ENCODE measurements at places on chromosomes 5 and 9.

DNA sequence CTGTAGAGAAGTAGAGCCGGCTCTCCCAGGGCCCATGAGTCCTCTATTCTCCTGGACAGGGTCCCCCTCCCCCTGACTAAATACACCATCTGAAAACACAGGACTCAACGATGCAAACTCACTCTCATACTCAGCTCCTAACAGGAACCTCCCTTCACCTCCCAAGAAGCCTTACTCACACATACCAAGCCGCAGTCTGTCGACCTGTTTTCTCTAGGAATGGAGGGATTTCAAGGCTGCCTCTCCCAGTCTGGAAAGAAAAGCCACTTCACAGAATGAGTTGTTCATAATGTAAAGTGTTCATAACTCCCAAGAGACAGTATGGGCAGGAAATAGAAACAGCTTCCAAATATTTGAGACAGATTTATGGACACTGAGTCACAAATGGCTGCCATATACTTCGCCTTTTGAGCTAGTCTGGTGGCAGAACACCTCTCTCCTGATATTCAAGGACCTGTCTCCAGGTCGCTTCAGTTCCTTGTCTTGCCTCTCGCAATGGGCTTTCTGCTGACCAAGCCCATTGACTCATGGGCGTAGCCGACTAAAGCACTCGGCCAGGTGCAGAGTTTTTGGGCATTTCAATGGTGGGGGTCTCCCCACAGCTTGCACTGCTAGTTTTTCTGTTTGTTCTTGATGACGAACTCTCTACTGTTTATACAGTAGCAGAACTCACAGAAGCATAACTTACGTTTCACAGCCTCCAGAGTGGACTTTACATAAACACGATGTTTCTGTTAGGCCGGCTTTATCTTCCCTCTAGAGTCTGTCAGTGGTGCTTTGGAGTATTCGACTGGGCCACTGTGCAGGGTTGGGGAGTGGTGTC lies 25.0 kb upstream of the IL17B start:
- DNase-seq: peak; percentile 96

- peak; percentile 13 for DNase-seq
Measured at GRCh38 chr5:40240111-40240510, 439.6 kb upstream of the PTGER4 start.

DNA sequence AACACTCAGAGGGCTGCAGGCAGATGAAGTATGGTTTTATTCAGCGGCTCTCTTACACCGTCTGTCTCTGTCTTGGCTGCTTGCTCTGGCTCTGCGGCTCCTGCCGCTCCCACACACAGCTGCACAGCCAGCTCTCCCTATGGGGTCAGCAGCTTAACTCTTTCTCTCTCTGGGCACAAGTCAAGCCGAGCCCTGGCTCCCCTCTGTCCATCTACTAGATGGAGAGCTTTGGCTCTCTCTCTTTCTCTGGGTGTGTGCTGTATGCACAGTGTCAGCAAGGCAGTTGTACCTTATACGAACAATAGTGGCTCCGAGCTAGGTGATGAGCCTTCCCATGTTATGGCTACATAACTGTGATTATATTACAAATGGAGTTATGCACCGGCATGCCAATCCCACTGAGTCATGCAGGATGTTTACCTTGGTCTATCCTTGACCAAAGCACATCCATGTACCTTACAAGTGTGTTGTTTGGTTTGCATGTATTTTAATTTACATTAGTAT lies 19.3 kb upstream of the PPP2CA start:
- peak; percentile 92 for DNase-seq

DNA sequence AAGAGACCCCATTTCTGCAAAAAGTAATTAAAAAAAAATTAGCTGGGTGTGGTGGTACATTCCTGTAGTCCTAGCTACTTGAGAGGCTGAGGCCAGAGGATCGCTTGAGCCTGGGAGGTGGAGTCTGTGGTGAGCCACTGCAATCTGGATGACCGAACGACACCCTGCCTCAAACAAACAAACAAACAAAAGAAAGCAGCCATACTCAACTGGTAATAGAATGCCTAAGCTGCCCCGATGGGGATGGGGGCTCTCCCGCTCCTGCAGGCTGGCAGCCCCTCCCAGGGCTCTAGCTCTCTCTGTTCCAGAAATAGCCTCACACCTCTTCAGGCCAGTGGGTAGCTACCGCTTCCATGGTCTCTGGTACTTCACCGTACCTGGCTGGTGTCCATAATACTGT lies 241.8 kb downstream of the FANCC start:
- DNase-seq: no peak

GRCh38 chr9:114888607-114889006 lies 41.8 kb downstream of the TNFSF8 start:
- peak; percentile 29 for DNase-seq

DNA sequence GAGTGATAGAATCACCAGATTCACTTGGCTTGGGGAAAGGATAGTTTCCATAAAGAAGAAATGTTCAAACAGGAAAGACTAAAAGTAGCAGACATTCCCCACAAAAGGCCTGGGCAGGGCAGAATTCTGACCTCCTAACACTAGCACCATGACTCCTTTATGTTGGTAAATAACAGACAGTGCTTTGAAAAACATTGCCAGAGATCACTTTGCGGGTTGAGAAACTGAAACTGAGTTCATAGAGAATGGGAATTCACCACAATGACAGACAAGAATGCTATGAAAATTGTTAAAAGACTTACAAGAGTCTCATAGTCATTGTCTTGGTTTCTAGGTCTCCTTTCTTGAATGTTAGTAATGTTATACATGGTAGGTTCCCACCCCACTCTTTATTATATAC lies 172.5 kb upstream of the GLRA1 start:
- DNase-seq: no peak

- peak; percentile 98 for DNase-seq
Measured at GRCh38 chr9:16509997-16510396, 360.5 kb downstream of the BNC2 start.

- no peak for DNase-seq
Measured at GRCh38 chr5:77924081-77924480, 147.9 kb upstream of the TBCA start.

- DNase-seq: peak; percentile 90
Measured at GRCh38 chr9:28808042-28808441, 1234.8 kb upstream of the C9orf72 start.

DNA sequence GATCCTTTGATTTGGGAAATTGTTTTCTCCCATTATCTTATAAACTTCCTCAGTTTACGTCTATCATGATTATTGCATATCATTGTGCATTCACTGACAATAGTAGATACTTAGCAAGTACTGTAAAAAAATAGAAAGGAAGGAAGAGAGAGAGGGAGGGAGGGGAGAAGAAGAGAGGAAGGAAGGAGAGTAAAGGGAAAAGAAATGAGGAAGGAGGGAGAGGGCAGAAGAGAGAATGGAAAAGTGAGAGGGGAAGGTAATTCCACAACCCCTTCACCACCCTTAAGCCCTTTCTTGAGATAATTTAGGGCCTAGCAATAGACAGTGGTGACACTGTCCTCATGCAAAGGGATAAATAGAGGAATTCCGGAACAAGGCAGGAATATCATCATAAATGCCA lies 64.4 kb downstream of the NFIB start:
- DNase-seq: no peak

- no peak for DNase-seq
Measured at GRCh38 chr5:82487131-82487530, 209.0 kb upstream of the RPS23 start.

DNA sequence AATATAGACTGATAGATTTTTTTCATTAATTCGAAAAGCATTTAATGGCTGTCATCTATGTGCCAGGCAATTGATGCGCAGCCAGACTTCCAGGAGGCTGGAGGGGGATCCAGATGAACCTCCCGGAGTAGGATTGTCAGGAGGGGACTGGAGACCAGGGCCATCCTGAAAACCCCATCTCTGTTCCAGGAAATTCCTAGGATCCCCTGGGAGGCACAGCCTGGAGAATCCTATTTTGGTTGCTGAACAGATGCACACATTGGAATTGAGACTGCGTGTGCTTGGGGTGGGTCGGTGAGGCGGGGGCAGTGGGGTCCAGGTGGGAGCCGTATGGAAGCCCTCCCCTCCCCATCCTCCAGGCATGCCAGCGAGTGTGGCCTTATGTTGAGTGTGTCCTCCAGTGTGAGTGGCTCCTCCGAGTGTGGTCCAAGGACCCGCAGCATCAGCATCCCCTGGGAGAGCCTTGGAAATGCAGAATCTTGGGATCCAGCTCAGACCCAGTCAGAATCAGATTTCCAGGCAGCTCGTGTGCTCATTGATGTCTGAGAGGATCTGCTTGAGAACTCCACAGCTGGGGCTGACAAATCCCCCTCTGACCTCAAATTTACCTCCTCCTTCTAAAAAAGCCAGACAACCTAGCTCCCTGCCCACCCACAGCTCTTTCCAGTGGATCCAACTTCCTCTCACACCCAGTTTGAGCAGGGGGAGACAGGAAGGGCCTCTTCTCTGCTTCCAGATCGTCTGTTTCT lies 38.7 kb downstream of the ROPN1L start:
- no peak for DNase-seq

- no peak for DNase-seq
Measured at GRCh38 chr5:42569953-42570548, 146.8 kb downstream of the GHR start.

GRCh38 chr5:116872986-116873385 lies 298.4 kb upstream of the SEMA6A start:
- DNase-seq: no peak

GRCh38 chr5:155085282-155085989 lies 71.9 kb downstream of the KIF4B start:
- peak; percentile 53 for DNase-seq

DNA sequence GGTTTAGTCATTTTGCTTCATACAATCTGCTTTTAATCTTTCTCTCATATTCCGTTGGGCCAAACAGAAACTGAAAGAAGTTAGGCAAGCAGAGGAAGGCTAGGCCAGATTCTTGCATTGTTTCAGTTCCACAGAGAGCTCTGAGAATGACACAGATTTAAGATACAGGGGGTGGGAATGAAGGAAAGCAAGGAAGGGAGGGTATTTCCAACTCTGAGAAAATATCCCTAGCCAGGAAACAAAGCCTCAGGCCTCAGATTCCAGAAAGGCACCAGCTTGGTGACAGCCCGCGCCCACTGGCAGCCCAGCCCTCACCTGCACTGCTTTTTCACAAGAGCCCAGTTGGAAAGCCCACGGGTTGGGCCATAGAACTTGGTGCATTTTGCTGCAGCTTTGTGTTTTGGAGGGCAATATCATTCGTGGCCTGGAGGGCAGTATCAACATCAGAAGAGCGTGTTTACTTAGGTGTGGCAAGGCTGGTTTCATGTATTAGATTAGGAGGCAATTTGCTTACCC lies 63.5 kb downstream of the ENC1 start:
- DNase-seq: peak; percentile 63

DNA sequence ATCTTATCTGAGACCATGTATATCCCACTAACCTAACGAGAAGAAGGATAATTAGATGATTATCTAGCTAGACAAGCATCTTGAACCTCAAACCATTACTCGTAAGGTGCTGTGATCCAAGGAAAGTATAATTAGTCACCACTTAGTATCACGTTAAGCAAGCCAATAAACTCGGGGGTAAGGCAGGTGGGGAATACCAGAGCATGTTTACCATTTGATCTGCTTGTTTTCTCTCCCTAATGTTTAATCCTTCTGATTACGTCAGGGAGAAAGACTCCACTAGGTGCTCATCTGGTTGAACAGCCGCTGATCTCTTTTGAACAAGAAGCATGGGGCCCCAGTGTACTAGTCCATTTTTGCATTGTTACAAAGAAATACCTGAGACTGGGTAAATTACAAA lies 69.9 kb upstream of the SLC1A1 start:
- DNase-seq: no peak

DNA sequence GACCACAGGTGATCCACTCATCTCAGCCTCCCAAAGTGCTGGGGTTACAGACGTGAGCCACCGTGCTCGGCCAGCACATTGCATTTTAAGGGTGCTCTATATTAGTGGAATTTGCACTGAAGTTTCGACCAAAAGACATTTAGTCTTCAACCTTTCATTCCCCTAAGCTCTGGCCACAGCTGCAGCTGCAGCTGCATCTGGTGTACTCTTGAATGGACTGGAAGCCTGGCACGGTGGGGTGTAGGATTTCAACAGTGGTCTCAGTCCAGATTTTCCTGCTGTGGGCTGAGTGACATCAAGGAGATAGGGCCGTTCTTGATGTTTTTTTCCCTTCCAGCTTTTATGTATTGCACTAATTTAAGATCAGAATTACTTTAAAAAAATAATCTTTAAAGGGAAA lies 255.2 kb downstream of the PDZD2 start:
- no peak for DNase-seq

DNA sequence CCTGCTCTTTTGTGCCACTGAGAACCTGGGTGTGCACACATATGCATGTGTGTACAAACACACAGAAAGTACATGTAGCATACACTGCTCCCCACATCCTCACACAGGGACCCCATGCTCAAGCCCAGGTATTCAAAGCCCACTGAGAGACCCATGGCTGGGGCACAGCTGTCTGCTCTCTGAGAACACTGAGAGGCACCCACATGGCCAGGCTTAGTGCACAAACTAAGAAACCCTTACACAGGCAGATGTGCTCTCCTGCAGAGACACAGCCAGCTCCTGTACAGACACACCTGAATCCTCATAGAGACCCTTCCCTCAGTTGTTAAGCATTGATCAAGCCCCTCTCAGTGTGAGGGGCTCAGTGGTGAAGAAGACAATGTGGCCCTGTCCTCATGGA lies 92.5 kb downstream of the CACNA1B start:
- no peak for DNase-seq

- no peak for DNase-seq
Measured at GRCh38 chr9:119967867-119968535, 598.8 kb upstream of the BRINP1 start.

GRCh38 chr5:91156242-91156641 lies 226.9 kb downstream of the ARRDC3 start:
- no peak for DNase-seq

GRCh38 chr9:84296146-84296843 lies 44.3 kb downstream of the SLC28A3 start:
- DNase-seq: peak; percentile 72

GRCh38 chr5:160427607-160428006 lies 6.0 kb downstream of the PTTG1 start:
- DNase-seq: no peak

DNA sequence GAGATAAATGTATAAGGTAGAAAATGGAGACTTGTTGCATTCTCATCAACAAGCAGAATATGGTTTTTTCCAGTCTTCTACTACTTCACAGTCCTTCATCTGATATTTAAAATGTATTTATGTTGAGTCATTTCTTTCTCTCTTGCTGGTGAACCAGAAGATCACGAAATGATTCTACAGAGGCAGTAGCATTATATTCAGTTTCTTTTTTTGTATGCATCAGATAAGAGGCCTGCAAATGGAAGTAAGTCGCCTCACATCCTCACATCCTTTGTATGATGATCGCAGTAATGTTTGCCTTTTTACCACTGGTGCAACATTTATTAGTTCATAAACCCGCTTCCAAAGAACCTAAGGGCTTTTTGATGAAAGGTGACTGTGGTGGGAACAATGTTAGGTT lies 22.1 kb upstream of the IL13 start:
- DNase-seq: no peak
